ENCODE measurements at places on chromosomes 6 and 20.

GRCh38 chr20:25309395-25310267 lies 61.7 kb downstream of the PYGB start:
- no peak for DNase-seq

- no peak for DNase-seq
Measured at GRCh38 chr20:11569163-11569562, 348.5 kb upstream of the BTBD3 start.

GRCh38 chr6:438634-439170 lies 47.1 kb downstream of the IRF4 start:
- DNase-seq, result no peak

- DNase-seq, result no peak
Measured at GRCh38 chr6:3108746-3109414, 9.6 kb upstream of the BPHL start.

DNA sequence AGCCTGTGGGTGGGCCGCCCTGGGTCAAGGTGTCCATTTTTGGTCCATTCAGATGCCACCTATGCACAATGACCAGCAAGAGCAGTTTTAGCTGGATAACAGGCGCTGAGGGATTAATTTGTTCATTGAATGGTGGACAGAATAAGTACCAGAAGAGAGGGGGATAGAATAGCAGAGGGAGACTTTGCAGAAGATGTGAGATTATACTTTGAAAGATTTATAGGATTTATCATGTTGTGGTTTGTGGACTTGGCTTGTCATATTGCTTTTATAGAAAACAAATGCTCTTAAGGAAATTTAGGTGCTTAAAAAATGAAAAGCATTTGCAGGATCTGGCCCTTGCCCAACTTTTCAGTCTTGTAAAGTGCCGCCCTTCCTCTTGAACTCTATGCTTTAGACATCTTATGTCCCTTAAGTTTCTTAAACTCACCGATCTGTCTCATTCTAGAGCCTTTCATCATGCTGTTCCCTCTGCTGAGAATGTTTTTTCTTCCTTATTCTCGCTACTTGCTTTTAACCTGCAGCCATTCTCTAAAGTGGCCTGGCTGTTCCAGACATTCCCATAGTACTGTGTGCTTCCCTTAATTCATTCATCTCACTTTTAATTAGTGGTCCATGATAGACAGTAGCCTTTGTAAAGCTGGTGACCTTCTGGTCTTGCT lies 42.5 kb downstream of the CD109 start:
- DNase-seq, result no peak

DNA sequence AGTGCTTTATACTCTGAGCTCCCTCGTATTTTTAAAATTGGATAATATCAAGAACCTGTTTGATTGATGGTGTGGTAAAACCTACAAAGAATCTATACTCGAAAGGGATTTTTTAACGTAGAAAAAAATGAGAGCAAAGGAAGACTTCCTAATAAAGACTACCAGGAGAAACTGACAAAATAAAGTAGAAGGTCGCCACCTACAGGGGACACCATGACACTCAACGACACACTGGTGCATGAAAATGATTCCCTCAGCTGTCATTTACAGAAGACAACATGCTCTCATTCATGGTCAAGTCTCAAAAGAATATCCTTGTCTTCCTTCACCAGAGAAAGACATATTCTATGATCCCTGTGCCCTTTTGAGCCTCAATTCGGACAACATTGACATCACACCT lies 10.1 kb upstream of the NHSL1 start:
- peak; percentile 29 for DNase-seq

GRCh38 chr6:155676346-155676745 lies 220.7 kb upstream of the NOX3 start:
- DNase-seq, result no peak

Measured in naive thymus-derived CD8-positive, alpha-beta T cell (primary cell).